NCI-H187 treated with DMSO at 0.1 percent for 48 hours (cell line): ENCODE measurements at places on chromosomes 4 and X.

- DNase-seq: no peak
These were observed 54.2 kb upstream of the MGST2 start for GRCh38 chr4:139611391-139611790.

DNA sequence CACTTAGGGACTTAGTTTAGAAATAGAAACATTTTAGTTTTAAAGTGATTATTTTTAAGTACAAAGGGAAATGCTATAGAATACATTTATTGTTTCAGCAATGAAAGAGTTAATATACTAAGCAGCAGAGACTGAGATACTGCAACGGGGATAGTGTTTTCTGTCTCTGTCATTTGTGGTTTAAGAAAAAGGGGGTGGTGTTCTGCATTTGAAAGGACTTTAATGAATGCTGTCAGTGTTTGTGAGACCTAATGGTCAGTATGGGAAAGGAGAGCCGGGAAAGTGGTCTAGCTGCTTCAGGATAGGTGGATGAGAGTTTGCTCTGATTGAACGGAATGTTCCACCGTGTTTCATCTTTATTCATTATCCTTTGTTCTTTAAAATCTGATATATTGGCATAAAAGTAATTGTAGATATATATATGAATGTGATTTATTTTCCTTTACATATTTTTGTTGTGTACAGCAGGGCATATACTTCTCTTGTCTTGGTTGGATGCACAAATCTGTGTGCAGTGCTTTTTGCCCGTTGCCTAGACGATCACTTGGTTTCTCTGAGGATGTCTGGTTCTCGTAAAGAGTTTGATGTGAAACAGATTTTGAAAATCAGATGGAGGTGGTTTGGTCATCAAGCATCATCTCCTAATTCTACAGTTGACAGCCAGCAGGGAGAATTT is at the start of gene KLHL5:
KLHL5 (plus strand) TSS at position 139 of the 676 bp plus-strand sequence; CDS start at position 560, 421 bp downstream.
- no peak for DNase-seq

DNA sequence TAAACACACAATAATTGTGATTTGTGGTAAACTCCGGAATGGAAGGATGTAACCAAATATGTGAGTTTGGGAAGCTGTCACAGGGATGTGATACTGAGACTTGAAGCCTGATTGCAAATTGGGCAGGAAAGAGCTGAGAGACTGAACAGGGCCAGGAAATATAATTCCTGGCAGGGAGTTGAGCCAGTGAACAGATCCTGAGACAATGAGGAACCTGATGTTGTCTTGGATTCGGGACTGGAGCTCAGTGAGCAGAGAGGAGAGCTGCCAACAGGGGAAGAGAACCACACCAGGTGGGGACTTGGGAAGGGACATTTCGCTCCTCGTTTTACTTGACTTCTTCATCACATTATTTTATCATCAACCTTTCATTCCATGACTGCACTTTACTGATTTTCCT is 386.0 kb downstream of the TLL1 start:
- DNase-seq: no peak

GRCh38 chr4:137312257-137312656 is 220.0 kb downstream of the PCDH18 start:
- DNase-seq: no peak

- no peak for DNase-seq
These were observed 103.3 kb downstream of the MGST2 start for GRCh38 chr4:139768896-139769295.

GRCh38 chrX:155968326-155968661 is 29.2 kb upstream of the IL9R start:
- no peak for DNase-seq

DNA sequence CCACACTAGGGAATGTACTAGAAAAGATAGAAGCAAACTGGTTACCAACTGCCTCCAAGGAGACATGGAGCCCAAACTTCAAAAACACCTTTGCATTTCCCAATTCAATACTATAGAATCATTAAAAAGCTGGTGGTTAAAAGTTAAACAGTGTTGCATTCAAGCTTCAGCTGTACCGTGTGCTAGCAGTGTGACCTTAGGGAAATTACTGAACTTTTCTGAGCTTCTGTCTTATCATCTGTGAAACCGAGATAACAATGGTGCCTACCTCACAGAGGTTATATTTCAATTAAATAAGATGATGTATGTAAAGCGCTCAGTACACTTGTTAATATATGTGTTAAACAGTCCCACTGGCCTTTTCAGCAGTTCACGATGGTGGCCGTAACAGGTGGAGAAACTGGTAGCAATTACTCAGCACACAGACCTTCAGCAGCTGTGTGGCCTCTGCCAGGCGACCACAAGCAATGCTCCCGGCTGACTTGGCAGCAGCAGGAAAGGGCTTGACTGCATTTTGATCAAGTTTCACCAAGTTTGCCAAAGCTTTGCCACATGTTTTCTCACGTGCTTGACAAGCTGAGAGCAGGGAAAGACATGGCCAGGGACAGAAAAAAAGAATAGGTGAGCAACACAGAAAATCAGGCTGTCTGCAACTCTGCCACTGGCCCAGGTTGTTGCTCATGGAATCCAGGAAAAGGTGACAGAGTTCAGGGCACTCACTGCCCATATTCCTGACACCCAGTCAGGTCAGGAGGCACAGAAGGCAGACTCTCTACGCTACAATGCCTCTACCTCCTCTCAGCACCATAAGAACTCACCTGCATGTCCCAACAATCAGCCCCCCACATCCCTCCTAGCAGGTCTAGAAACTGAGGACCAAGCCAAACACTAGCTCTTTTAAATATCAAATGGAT is 72.1 kb downstream of the PARM1 start:
- DNase-seq: no peak

DNA sequence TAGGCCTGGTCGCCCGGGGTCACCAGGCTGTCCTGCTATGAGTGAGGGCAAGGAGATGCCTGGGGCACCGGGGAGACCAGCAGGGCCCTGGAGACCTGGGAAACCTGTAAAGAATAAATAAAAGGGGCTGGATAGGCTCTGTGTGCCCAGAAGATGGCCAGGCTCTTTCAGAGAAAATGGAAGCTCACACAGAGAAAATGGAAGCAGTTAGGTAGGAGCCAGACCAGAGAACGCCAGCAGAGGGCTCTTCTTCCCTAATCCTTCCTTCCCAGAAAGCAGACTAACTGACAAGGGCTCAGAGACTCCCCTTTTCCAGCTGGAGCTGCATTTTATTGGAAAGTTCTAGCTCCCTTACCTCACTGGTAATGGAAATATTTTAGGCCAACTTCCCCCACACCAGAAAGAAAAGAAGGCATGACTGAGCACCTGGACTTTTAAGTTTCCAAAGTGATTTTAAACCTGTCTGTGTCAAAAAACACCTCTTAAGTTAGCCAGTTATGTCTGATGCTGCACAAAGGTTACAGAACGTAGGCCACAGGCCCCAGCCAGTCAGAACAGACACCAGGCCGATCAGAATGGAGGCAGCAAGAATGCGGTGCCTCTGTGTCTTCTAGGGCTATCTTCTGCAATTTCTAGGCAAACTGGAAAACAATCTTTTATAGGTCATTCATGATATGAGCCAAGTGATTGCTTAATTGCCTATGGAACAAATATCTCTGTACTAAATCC is 74.0 kb downstream of the ATG4A start:
- no peak for DNase-seq

DNA sequence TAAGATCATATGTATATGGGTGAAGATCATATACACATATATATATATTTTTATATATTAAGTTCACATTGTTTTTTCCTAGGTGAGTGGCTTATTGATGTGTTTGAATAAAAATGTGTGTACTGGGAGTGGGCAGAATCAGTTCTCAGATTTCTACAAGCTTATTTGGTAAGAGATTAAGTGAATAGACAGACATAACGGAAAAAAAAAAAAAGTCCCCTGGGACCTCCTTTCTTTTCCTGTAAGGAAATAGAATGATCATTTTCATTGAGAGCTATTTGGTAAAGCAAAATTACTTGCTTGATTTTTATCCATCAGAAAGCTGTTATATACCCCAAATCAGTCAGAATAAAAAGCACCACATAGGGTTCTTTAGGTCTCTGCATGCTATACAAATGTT is 597.7 kb downstream of the PCDH18 start:
- DNase-seq: no peak

DNA sequence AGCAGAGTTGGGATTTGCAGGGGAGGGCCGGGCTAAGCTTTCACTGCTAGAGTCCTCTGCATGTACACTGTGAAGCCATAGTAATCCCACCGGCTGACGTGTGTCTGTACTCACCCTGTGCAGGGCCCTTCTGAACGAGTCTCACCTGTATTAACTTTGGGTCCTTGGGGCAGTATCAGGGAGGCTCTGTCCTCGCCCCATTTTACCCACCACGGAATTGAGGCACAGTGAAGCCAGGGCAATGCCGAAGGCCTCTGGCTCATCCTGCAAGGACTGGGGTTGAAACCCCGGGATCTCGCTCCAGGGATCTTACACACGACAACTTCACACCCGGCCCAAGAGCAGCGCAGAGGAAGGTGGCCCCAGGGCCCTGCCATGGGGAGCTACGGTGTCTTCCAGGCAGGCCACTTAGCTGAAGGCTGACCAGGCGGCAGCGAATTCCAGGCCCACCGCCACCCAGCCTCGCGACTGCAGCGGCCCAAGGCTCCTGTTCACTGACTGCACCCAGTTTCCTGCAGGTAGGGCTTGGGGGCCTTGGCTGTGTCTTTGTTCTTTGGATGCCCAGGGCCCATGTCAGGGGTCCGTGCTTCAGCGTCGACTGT is 75.5 kb upstream of the ADRA2C start:
- no peak for DNase-seq

DNA sequence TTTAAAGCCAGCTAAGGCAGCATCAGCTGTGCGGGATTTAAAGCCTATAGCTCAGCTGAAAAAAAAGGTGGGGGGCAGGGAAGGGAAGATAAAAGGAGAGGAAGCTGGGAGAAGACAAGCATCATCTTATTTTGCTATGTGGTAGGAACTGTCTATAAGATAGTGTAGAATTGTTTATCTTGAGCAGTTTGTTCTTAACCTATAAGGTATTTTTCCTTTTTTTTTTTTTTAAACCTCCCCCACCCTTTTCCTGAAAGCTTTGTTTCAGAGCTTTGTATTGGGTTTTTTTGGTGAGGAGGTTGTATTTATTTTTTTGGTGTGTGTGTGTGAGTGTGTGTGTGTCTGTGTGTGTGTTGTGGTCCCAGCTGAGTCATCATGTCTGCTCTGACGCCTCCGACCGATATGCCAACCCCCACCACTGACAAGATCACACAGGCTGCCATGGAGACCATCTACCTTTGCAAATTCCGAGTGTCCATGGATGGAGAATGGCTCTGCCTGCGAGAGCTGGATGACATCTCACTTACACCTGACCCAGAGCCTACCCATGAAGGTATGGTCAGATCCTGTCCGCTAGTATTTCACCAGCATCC is 531 bp downstream of the RUFY3 start:
- no peak for DNase-seq

GRCh38 chrX:2618516-2618915 is 72.6 kb upstream of the CD99 start:
- no peak for DNase-seq

- no peak for DNase-seq
These were observed 52.0 kb upstream of the PDLIM5 start for GRCh38 chr4:94399721-94400120.

DNA sequence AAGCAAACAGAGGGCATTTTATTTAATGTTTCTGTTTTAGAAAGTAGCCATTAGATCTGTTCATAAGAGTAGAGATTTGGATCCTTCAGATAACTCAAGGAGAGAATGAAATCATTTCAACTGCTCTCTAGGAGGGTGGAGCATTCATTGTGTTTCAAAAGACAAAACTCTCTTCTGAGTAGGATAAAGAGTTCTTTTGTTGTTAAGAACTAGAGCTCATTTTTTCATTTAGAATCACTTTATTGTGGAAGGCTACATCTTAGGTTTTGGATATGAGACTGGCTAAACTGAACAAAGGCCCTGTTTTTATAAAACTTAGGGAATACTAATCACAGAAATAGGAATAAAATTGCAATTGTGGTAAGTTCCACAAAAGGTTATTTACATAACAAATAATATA is 193.9 kb upstream of the PCDH10 start:
- DNase-seq: no peak

DNA sequence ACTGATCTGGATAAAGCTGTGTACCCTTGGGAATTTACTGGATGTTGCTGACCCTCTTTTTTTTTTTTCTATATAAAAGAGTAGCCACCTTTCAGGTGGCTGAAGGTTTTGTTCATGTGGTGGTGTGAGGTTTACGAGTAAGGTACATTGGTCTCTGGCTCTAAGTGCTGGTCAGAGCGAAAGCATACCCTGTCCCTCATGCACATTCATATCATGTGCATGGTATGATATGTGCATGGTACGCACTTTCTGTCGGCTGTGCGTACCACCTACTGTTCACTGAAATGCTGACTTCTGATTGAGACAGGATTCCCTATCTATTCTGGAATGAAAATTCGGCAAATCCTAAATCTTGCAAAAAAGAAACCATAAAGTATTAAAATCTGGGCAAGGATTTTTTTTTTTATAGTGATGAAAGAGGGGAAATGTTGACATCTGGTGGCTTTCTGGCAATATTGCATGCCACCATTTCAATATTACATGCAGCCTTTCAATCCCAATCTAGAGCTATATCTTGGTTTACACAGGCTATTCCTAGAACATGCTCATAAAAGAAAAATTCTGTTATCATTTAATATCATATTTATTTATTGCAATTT is 32.8 kb downstream of the FAM149A start:
- DNase-seq: no peak

GRCh38 chr4:120919358-120919757 is 3.2 kb downstream of the PRDM5 start:
- DNase-seq: no peak

DNA sequence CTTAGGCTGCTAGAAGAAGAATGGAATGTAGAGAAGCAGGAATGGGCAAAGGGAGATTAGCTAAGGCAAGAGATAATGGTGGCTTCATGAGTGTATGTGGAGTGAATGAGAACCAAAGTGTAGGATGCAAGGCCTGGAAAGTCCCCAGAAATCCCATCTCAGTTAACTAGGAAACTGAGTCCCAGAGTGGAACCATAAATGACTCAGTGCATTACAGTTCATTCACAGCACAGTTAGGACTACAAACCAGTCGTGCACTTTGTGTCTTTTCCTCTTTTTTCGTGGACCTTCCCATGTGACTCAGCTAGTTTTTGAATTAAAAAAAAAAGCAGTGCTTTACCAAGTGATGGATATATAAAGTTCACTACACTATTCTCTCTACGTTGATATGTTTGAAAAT is 27.7 kb upstream of the REST start:
- DNase-seq: no peak

DNA sequence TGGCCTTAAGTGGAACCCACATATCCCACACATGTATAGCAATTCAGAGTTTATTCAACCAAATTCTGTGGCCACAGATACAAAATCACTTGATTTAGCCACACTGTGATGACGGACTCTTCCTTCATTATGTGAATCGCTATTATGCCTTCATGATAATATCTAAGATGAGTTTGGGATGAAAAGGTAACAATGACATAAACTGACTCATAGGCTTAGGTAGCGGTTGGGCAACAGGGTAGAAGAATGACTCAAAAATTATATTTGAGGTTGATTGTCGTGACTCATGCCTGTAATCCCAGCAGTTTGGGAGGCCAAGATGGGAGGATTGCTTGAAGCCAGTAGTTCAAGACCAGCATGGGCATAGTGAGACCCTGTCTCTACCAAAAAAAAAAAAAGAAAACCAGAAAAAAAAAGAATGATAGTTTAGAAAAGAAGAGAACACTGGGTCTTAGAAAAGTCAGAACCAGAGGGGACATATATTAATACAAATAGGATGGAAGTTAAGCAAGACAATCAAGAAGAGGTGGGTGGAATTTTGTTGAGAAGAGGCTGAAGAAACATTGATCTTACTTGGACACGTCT is 70.4 kb upstream of the USP9X start:
- no peak for DNase-seq

GRCh38 chrX:111244235-111244750 is 26.0 kb downstream of the CAPN6 start:
- no peak for DNase-seq
